SJCRH30 (cell line): ENCODE measurements at places on chromosomes 2 and 18. TPM values are rescaled to one million over a fixed set of nuclear protein-coding genes. Genes with fewer than 3 reads are reported as not detected.

Gene RPS27A
- 2,778 and 2,978 TPM in 2 replicates for total RNA-seq

Gene UGT1A10
- not detected in 2 replicates for total RNA-seq

Gene EGR4
- total RNA-seq, result not detected in 2 replicates

Gene CNGA3
- total RNA-seq, result 0.08 TPM in 1 of 2 replicates, not detected in the other

Gene CYRIA
- total RNA-seq, result 18.3 and 22.2 TPM in 2 replicates

Gene CRYGC
- not detected in 2 replicates for total RNA-seq

GRCh38 chr2:237961637-237962036 is 5.2 kb upstream of the UBE2F start:
- no peak overlapping the region for H3K27ac ChIP-seq
- H3K4me1 ChIP-seq, result no peaks in the 10 kb centered on the region
- no peak for DNase-seq
- no peak overlapping the region for H3K4me3 ChIP-seq
- H3K27me3 ChIP-seq, result no peaks in the 10 kb centered on the region

- no peak for DNase-seq
- H3K4me1 ChIP-seq, result no peaks in the 10 kb centered on the region
- no peak overlapping the region for H3K4me3 ChIP-seq
- H3K36me3 ChIP-seq, result peaks cover 70% of the 10 kb centered on the region
- H3K27ac ChIP-seq, result no peak overlapping the region
Observed at GRCh38 chr2:144419218-144419617, 100.7 kb downstream of the ZEB2 start.

GRCh38 chr2:101805152-101806088 is 107.9 kb downstream of the MAP4K4 start:
- H3K4me3 ChIP-seq, result no peak overlapping the region; the same call in 1 of the 2 replicates
- H3K36me3 ChIP-seq, result no peaks in the 10 kb centered on the region
- H3K27ac ChIP-seq, result peak overlapping the region; percentile 81

- no peak for DNase-seq
- peaks cover 2% of the 10 kb centered on the region; the same call in 1 of the 2 replicates for H3K4me1 ChIP-seq
- no peak overlapping the region for H3K27ac ChIP-seq
- H3K27me3 ChIP-seq, result no peaks in the 10 kb centered on the region
Observed at GRCh38 chr2:127609031-127609751, 36.8 kb upstream of the GPR17 start.

DNA sequence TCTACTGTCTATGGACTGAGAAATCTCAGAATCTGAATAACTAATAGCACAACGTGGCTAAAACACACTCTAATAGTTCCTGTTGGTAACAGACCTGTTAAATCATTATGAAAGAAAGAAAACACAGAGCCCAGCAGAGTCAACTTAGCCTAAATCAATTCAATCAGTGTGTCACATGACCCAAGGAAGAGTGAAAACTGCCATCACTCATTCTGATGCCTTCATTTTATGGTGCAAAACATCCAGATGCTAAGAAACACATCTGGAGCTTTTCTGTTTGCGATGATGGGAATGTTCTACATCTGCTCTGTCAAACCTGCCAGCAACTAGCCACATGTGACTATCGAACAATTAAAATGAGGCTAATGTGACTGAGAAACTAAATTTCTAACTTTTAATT is 295.7 kb upstream of the TRIB2 start:
- H3K4me1 ChIP-seq, result no peaks in the 10 kb centered on the region
- H3K36me3 ChIP-seq, result no peaks in the 10 kb centered on the region
- H3K27ac ChIP-seq, result no peak overlapping the region
- no peak overlapping the region for H3K4me3 ChIP-seq
- H3K27me3 ChIP-seq, result no peaks in the 10 kb centered on the region
- DNase-seq, result no peak

GRCh38 chr2:88100489-88100858 is 27.4 kb downstream of the FABP1 start:
- H3K27me3 ChIP-seq, result no peaks in the 10 kb centered on the region
- no peaks in the 10 kb centered on the region for H3K36me3 ChIP-seq
- H3K4me1 ChIP-seq, result no peaks in the 10 kb centered on the region
- DNase-seq, result peak; percentile 15

DNA sequence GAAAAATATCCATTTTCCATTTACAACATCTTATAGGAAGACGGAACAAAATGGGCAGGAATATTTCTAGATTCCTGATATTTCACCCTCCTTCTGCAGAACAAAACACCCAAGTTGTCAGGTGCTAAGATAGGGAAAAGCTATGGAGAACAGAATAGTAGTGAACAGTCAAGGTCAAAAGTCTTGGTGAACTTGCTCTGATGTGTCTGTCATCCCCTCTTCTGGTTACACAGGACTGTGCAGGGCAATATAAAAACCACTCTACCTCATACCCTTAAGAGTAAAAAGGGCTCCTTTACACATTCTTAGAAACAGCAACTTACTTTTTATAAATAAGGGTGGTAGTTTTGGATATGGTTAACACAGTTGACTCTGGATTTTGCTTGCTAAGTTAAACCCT is 4.4 kb downstream of the MYL1 start:
- peaks cover 19% of the 10 kb centered on the region for H3K4me1 ChIP-seq
- no peak overlapping the region for H3K4me3 ChIP-seq
- H3K27me3 ChIP-seq, result no peaks in the 10 kb centered on the region
- no peak overlapping the region for H3K27ac ChIP-seq
- H3K36me3 ChIP-seq, result no peaks in the 10 kb centered on the region

- no peak for DNase-seq
- no peak overlapping the region for H3K27ac ChIP-seq
- no peaks in the 10 kb centered on the region for H3K4me1 ChIP-seq
- no peak overlapping the region for H3K4me3 ChIP-seq
Observed at GRCh38 chr2:209411296-209411695, 12.6 kb upstream of the MAP2 start.

DNA sequence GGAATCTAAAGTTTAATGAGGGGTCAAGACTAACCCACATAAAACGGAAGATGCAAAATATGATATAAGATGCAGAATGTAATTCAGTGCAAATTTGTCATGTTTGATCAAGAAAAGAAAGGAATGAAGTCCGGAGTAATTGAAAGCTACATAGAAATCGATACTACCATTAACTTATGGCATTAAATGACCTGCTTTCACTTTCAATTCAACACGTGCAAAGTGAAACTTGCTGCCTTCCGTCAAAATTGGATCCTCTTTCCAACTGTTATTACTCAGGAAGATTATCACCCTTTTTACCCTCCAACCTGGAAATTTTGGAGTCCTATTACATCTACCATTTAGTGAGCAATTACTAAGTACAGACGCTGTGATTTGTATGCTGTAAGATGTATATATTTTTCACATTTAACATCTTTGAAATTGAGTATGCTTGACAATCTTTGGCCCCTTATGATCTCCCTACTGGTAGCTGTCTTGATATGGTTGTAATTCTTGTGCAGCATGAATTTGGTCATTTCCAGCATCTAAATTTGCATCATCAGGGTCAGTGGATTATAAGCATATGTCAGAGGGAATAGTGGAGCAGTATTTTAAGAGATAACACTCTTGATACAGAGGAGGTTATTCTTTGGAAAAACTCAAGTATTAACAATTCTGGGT is 18.6 kb downstream of the UNC80 start:
- DNase-seq, result no peak
- no peak overlapping the region for H3K4me3 ChIP-seq
- H3K4me1 ChIP-seq, result peaks cover 4% of the 10 kb centered on the region; the same call in 1 of the 2 replicates
- peaks cover 3% of the 10 kb centered on the region for H3K36me3 ChIP-seq
- no peaks in the 10 kb centered on the region for H3K27me3 ChIP-seq

- no peaks in the 10 kb centered on the region for H3K4me1 ChIP-seq
- H3K27me3 ChIP-seq, result no peaks in the 10 kb centered on the region
- DNase-seq, result peak; percentile 50
- no peaks in the 10 kb centered on the region for H3K36me3 ChIP-seq
Observed at GRCh38 chr2:197191177-197191939, 119.2 kb downstream of the ANKRD44 start.

- no peak overlapping the region for H3K27ac ChIP-seq
- peaks cover 14% of the 10 kb centered on the region for H3K4me1 ChIP-seq
- no peaks in the 10 kb centered on the region for H3K36me3 ChIP-seq
- H3K27me3 ChIP-seq, result no peaks in the 10 kb centered on the region
- no peak overlapping the region for H3K4me3 ChIP-seq
Observed at GRCh38 chr2:136247204-136247950, 129.4 kb upstream of the CXCR4 start.

GRCh38 chr2:72954376-72955227 is 37.3 kb downstream of the EMX1 start:
- peak overlapping the region; percentile 39 for H3K4me3 ChIP-seq
- H3K27ac ChIP-seq, result peak overlapping the region; percentile 99
- H3K4me1 ChIP-seq, result peaks cover 25% of the 10 kb centered on the region
- DNase-seq, result peak; percentile 99
- no peaks in the 10 kb centered on the region for H3K27me3 ChIP-seq
- H3K36me3 ChIP-seq, result no peaks in the 10 kb centered on the region

DNA sequence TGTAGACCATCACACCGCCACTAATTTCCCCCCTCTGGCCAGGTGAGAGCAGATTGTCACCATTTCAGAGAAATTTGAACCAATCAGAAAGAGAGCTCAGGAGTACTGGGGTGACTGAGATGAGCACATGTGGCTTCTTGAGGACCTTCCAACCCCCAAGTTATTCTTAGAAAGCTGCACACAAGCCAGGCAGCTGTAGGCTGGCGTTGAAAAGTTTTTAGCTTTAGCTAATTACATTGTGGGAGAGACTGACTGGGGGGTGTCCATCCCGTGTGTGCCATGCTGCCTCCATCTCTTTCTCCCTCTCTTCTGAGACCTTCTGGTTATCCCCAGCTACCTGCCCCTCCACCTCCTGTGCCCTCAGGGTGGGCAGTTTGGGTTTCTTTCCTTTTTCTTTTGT is 154.0 kb downstream of the AGAP1 start:
- no peak overlapping the region for H3K27ac ChIP-seq
- H3K36me3 ChIP-seq, result no peaks in the 10 kb centered on the region
- H3K27me3 ChIP-seq, result no peaks in the 10 kb centered on the region
- H3K4me3 ChIP-seq, result no peak overlapping the region

DNA sequence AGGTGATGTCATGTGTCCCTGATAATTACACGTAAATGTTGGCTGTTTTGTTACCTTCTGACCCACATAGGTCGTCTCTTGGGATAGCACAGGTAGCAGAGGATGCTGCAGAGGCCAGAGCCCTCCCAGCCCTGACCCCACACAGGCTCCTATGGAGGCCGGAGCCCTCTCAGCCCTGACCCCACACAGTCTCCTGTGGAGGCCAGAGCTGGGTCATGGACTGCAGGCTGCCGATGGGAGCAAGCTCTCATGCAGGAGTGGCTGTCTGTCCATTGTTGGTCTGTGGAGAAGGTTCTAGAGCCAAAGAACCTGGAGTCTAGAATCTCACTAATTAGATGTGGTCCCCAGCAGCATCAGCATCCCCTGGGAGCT is 155.5 kb downstream of the LDLRAD4 start:
- H3K27ac ChIP-seq, result no peak overlapping the region
- H3K4me1 ChIP-seq, result no peaks in the 10 kb centered on the region
- H3K4me3 ChIP-seq, result no peak overlapping the region
- DNase-seq, result no peak
- no peaks in the 10 kb centered on the region for H3K36me3 ChIP-seq
- H3K27me3 ChIP-seq, result no peaks in the 10 kb centered on the region

DNA sequence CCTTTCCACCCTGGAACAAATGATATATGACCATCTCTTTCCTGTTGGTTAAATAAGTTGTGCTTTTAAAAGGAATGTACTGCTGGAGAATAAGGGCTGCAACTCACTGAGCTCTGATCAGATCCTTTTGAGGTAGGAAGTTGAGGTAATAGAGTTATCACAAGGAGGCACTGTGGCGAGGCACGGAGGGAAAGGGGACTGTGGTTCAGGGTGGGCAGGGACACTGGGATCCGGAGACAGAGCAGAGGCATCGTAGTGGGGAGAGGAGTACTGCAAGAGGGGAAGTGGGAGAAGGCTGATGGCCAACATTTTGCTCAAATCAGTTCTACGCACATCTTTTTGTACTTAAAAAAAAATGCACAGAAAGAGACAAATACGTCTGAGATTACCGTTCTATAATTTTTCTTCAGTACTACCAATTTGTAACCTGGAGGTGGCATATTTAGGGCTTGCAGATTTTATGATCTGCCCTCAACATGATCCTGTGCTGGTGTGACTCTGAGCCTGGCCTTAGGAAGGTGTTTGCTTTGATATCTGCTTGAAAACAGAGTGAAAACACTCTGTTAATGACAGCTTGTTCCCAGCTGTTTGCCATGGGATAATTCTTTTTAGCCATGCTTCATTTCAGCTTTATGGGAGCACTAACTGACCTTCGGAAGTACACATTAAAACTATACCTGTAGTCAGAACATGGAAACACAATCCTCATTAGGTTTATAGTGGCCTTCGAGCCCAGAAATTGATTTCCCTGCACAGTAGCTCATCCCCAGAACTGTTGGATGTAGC is 168.1 kb downstream of the KCNE4 start:
- no peak overlapping the region for H3K27ac ChIP-seq
- no peaks in the 10 kb centered on the region for H3K4me1 ChIP-seq
- DNase-seq, result no peak
- no peaks in the 10 kb centered on the region for H3K27me3 ChIP-seq
- no peak overlapping the region for H3K4me3 ChIP-seq

- DNase-seq, result no peak
- no peaks in the 10 kb centered on the region for H3K27me3 ChIP-seq
- H3K27ac ChIP-seq, result no peak overlapping the region
Observed at GRCh38 chr2:106147665-106148064, 46.4 kb downstream of the UXS1 start.

GRCh38 chr2:101327863-101328394 is 19.4 kb upstream of the RNF149 start:
- peaks cover 9% of the 10 kb centered on the region for H3K4me1 ChIP-seq
- peaks cover 2% of the 10 kb centered on the region; the same call in 1 of the 2 replicates for H3K36me3 ChIP-seq
- H3K27ac ChIP-seq, result peak overlapping the region; percentile 30; the same call in 1 of the 2 replicates

DNA sequence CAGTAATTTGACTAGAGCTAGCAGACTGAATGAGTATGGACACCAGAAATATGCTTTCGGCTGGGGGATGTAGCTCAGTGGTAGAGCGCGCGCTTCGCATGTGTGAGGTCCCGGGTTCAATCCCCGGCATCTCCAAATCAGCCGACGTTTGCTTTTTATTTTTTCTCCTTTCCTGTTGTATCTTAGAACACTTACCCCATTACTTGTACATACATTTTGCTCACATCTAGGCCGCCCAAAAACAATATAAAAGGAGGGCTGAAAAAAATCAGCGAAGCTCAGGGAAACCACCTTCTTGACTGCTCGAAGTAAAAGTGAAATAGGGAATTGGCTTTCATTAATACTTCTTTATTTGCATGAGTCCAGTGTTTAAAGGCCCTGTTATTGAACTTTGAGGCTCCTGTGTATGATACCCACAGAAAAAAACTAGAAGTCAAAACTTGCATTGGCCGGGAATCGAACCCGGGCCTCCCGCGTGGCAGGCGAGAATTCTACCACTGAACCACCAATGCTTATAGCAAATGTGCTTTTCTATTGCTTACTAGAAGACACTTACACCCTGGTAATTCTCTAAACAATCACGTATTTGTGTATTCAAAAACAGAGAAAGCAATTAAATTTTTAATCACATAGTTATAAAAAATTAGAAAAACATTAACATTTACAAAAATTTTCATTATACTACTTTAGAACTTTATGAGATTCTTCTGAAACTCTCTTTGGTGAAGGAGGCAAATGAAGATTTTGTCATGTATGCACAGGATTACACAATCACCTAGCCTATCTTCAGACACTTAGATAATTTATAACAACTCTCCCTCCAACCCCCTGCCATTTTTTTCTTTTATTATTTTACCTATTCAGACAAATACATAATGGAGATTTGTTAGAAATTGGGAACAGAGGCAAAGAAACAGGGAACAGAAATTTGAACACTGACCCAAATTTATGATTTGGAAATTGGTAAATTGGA is 35.2 kb upstream of the GPD2 start:
- DNase-seq, result peak; percentile 85
- H3K27me3 ChIP-seq, result no peaks in the 10 kb centered on the region
- H3K4me1 ChIP-seq, result no peaks in the 10 kb centered on the region
- no peaks in the 10 kb centered on the region for H3K36me3 ChIP-seq
- H3K4me3 ChIP-seq, result peak overlapping the region; percentile 71

GRCh38 chr18:24378598-24378997 is 19.0 kb downstream of the OSBPL1A start:
- H3K27ac ChIP-seq, result no peak overlapping the region
- DNase-seq, result no peak
- H3K4me1 ChIP-seq, result no peaks in the 10 kb centered on the region
- H3K27me3 ChIP-seq, result no peaks in the 10 kb centered on the region
